ENCODE measurements at places on chromosomes 4 and X.

DNA sequence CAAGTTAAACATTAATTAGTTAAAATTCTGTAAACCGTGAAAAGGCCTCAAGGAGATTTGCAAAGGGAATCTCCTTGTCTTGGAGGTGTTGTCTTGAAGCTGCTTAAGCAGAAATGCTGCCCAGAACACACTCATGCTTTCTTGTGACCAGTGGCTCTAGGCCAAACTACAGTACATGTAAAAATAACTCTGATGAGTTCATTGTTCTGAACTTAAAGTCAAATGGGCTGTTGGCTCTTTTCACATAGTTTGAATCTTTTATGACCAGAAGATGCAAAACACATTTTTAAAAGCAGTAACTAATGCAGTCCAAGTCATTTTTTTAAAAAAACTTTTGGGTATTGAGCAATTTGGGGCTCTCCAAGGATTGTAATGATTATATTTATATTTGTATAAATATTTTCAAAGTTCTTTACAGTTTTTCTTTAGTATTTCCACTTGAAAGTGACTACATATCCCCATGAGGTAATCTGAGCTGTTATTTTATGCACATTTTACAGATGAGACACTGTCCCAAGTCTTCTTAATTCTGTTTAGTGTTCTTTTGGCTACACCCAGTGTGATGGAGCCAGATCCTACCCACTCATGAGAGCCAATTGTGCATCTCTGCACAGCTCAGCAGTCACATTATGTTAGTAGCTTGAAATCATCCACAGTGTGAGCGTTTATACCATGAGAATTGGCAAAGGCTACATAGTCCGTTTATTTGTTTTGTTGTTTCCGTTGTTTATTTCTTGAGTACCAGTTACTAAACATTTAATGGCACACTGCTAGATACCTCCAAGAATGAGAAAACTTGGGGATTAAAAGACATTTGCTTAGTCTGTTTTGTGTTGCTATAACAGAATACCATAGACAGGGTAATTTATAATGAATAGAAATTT lies 112.8 kb upstream of the ATXN3L start:
- DNase-seq: no peak

- DNase-seq: no peak
Observed at GRCh38 chr4:160523231-160523630, 1420.4 kb downstream of the RAPGEF2 start.

- no peak for DNase-seq
Observed at GRCh38 chr4:55013431-55013955, 111.9 kb downstream of the KDR start.

DNA sequence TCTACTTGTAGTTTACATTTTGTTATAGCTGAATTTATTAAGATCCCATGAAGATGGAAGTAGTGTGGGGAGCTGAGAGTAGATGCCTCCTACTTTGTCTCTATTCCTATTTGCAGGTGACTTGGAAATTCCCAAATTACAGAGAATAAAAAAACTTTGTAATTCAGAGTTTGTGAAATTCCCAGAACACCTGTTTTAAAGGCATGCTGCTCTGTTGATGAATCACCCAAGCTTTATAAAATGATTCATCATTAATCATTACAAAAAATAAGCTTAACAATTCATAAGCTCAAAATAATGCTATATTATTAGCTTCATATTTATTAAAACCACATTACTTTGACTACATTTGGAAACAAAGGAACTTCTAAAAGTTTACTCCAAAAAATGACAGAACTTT lies 856.3 kb downstream of the RPA4 start:
- no peak for DNase-seq

- no peak for DNase-seq
Observed at GRCh38 chrX:97636473-97637140, 752.9 kb downstream of the RPA4 start.

DNA sequence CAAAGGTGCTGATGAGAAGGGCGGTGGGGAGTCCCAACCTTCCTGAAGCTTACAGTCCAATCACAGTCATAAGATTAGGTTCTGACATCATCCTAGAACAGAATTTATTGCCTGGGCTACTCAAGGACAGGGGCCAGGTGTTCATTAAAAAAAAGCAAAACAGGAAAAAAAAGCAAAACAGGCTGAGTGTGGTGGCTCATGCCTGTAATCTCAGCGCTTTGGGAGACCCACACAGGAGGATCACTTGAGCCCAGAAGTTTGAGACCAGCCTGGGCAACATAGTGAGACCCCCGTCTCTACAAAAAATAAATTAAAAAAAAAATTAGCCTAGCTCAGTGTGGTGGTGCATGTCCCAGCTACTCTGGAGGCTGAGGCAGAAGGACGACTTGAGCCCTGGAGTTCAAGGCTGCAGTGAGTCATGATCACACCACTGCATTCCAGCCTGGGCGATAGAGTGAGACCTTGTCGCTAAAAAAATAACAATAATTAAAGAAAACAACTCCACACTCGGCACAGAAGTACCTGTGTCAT lies 3.0 kb downstream of the RAB9A start:
- no peak for DNase-seq

Data from T-cell (primary cell).